ENCODE measurements at places on chromosomes 1 and 21. TPM values are rescaled to one million over a fixed set of nuclear protein-coding genes. Genes with fewer than 3 reads are reported as not detected.
A peak's percentile ranks its signal among the peaks of the same experiment; 100 is the strongest.

DNA sequence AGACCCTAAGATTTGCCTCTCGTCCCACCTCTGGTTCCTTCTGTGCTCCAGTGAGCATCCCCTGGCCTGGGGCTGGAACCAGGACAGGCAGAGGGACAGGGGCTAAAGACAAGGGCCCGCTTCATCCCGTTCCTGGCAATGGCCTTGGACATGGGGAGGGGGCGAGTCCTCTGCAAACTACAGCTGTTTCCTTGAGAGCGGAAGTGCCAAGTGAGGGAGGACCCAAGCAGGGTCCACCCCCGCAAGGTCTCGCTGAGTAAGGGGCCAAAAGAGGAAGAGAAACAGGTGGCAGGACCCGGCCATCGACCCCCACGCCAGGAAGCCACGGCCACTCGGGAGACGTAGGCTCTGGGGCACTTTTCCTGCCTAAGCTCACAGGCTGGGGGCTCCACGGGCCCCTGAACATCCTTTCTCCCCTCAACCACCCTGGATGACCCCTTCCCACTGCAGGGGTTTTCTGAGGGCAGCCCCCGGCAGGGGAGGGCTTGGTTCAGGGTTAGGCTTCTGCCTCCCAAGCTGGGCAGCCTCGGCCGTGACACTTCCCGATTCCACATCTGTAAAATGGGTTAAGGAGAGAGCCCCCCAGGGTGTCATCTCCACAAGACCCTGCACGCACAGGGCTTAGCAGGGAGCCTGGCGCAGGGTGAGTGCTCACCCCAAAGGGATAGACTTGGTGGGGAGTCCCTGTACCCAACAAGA, 17.9 kb upstream of the PLEKHG5 start:
- H3K36me3 ChIP-seq = no peaks in the 10 kb centered on the region
- peak; percentile 62 for DNase-seq
- no peak overlapping the region for H3K27ac ChIP-seq
- no peaks in the 10 kb centered on the region for H3K4me1 ChIP-seq
- H3K4me3 ChIP-seq = no peak overlapping the region
- H3K27me3 ChIP-seq = no peaks in the 10 kb centered on the region

DNA sequence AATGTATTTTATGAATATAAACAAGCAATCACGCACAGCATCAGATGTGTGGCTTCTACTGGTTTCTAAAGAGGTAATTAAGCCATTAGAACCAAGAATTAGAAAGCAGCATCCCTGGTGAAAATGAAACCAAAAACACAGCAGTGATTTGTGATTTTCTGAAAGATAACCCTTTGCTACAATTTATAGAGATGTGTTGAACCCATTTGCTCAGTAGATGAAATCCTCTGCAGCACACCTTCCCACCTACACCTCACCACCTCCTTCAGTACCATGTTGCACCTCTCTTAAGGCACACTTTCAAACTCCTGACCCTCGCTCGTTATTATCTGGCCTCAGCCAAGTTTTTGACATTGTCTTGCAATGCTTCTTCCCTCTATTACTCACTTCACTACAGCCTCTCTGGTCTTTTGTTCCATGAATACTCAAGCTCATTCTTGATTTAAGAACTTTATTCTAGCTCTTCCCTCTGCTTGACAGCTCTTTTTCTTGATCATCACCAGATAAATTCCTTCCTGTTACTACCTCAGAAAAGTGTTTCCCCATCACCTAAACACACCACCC, 38.6 kb downstream of the NSL1 start:
- no peaks in the 10 kb centered on the region for H3K4me1 ChIP-seq
- H3K36me3 ChIP-seq = no peaks in the 10 kb centered on the region
- H3K27ac ChIP-seq = no peak overlapping the region
- H3K27me3 ChIP-seq = no peaks in the 10 kb centered on the region

DNA sequence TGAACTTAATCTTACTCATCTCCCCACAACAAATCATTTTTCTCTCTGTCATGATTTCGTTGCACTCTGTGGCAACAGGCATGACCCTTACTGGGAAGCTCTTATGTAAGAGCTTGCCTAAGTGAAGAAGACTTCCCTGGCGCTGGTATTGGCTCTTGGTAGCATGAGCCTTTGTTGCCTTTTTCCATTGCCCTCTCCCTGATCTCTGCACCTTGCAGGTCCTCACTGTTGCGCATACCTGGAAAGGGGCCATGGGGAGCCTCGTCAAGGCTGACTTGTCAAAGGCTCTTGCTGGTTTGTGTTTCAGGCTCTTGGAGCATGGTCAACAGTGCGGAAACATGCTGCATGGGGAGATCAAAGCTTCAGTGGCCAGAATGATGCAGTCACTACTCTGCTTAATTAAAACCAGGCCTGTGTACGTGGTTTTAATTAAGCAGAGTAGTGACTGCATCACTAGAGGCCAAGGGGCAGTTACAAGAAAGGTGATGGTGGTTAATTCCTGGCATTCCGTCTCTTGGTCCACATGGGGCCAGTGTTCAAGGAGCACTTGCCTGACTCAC, 141.3 kb downstream of the SPATA46 start:
- peak; percentile 90 for DNase-seq
- no peaks in the 10 kb centered on the region for H3K36me3 ChIP-seq
- H3K27me3 ChIP-seq = no peaks in the 10 kb centered on the region
- no peak overlapping the region for H3K27ac ChIP-seq

Gene GUCA2B
- total RNA-seq = not detected

Gene CD1C
- total RNA-seq = 4.8 TPM

Gene HSD11B1
- 1.8 TPM for total RNA-seq

Gene LMNA
- total RNA-seq = 384 TPM

DNA sequence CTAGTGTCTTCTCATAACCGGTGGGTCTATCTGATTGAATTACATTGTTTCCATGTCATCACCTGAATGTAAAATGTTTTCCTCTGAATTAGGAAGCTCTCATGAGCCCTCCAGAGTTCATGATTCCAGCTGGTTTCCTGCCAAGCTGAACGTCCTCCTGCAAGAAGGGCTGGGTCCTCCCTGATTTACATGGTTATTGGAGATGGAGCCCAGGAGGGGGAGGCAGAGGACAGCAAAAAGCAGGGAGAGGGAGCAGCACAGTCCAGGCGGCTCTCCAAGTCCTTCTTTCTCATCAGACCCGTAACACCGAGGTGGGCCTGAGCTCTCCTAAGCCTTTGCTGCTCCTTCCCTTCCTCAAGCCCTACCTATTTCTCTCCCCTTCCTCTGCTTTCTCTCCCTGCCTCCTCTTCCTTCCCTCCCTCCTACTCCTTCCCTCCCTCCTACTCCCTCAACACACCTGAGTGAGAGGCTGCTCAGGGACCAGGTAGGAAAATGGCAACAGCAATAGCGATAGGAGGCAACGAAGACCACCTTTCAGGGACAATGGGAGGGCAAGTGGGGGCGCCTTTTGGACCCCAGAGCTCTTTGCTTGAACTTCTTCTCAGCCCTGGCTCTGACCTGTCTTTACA, 265.9 kb downstream of the PRDM2 start:
- DNase-seq = no peak
- H3K36me3 ChIP-seq = no peaks in the 10 kb centered on the region
- no peaks in the 10 kb centered on the region for H3K4me1 ChIP-seq
- no peak overlapping the region for H3K4me3 ChIP-seq
- H3K27ac ChIP-seq = no peak overlapping the region

DNA sequence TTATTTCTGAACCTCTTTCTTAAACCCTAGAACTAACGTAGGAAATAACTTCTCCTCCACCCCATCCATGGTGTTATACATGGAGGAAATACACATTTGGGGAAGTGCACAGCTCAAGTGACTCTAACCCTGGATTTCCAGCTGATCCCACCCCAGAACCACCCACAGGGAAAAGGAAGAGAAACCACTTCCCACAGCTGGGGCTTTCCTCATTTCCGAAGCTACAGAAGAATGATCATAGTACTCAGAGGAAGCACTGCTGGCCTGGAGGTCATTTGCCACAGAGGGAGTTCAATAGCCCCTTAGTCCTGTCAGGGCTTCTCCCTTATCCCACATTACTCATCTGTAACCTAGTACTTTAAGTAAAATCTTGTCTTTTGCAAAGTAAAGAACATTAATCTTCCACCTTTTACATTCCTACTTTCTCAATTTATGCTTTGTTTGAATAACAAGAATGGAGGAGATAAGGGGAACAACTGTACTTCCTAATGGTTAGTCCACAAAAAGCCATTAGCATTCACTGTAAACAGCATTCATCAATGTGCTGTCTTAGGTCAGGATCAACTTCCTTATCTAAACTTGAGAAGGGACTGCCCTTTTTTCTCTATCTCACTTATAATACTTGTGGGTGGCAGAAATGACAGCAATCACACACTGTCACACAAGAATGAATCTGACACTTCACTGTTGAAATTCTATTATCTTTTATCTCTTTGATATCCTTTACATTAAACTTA, 63.0 kb upstream of the RGS1 start:
- no peaks in the 10 kb centered on the region for H3K4me1 ChIP-seq
- no peaks in the 10 kb centered on the region for H3K27me3 ChIP-seq
- no peaks in the 10 kb centered on the region for H3K36me3 ChIP-seq
- DNase-seq = no peak

Gene ZMYND12
- total RNA-seq = 1.9 TPM

Gene SDC3
- 58.7 TPM for total RNA-seq

DNA sequence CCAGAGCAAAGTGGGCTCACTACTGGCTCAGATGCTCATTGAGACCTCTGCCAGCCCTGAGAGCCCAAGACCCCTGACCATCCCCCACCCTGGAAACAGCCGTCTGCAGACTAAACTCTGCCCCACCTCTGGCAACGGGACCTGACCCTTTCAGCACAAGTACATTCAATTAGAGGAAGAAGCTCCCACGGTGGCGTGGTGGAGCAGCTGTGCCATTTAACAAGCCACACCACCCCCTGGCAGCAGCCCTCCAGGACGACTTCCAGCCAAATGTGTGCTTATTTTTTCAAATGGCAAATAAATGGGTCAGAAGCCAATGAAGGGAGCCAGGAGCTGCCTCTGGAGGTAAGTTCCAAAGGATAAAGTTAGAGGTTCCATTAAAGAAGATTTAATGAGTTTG, 226.7 kb downstream of the NPHP4 start:
- no peak for DNase-seq
- no peak overlapping the region for H3K4me3 ChIP-seq
- H3K27me3 ChIP-seq = no peaks in the 10 kb centered on the region
- H3K4me1 ChIP-seq = no peaks in the 10 kb centered on the region

GRCh38 chr1:161044535-161044907, 1.3 kb downstream of the USF1 start:
- H3K36me3 ChIP-seq = peaks cover 31% of the 10 kb centered on the region
- H3K27me3 ChIP-seq = no peaks in the 10 kb centered on the region
- peaks cover 8% of the 10 kb centered on the region for H3K4me1 ChIP-seq
- no peak for DNase-seq
- peak overlapping the region; percentile 93 for H3K27ac ChIP-seq
- H3K4me3 ChIP-seq = peak overlapping the region; percentile 91

GRCh38 chr1:156262461-156263287, 14.8 kb upstream of the PAQR6 start:
- H3K27ac ChIP-seq = no peak overlapping the region
- no peaks in the 10 kb centered on the region for H3K4me1 ChIP-seq
- DNase-seq = no peak
- H3K36me3 ChIP-seq = peaks cover 62% of the 10 kb centered on the region

Gene OXCT2
- 0.98 TPM for total RNA-seq

DNA sequence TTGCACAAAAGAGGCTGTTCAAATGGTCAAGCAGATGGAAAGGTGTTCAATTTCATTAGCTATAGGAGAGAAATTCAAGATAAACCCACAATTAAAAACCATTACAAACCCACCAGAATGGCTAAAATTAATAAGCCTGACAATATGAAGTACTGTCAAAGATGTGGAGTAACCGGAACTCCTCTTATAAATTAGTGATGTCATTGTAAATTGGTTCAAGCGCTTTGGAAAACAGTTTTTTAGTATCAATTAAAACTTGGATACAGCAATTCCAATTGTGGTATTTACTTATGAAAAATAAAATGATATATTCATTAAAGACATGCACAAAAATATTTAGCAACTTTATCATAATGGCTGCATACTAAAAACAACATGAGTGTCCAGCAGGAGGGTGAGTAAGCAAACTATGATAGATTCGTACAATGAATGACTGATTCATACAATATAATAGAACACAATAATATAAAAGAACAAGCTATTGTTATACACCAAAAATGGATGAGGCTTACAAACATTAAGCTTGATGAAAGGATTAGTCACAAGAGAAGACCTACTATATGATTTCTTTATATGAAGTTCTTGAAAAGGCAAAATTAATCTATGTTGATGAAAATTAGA, 38.4 kb upstream of the FGGY start:
- H3K27ac ChIP-seq = no peak overlapping the region
- H3K4me3 ChIP-seq = no peak overlapping the region
- peaks cover 4% of the 10 kb centered on the region for H3K4me1 ChIP-seq
- DNase-seq = no peak

DNA sequence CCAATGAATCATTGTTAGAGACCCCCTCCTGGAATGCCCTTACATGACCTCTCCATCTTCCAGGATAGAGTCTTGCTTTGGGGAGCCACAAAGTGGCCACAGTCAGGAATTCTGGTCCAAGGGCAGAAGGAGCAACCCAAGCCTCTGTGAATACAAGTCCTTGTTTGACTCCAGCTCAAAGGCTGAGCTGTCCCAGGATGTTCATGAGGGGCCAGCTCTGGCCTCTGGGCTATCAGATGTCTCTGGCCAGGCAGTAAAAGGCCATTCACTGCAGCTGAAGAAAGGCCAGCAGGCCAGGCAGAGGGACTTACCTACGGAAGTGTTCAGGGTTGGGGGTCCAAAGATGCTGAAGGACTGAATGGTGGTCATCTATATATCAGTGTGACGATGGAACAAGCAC, 98.3 kb upstream of the IPO9 start:
- DNase-seq = no peak
- no peak overlapping the region for H3K27ac ChIP-seq
- no peaks in the 10 kb centered on the region for H3K27me3 ChIP-seq
- no peaks in the 10 kb centered on the region for H3K36me3 ChIP-seq

DNA sequence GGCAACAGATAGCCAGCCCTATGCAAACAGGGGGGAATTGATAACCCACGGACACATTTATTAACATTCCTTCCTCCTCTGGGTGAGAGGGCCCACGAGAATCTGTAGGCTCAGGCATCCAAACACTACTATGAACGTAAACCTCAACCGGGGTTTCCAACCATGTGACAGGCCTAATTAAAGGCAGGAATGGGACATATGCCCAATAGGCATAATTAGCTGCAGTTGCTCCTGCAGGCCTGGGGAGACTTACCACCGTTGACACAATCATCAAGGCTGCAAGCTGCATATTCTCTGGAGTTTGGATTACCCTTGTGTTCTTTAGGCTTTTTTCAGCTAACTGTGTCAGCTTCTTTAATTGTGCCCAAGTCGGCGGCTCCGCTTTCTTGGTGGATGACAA, 22.2 kb upstream of the GBP1 start:
- no peaks in the 10 kb centered on the region for H3K4me1 ChIP-seq
- H3K36me3 ChIP-seq = no peaks in the 10 kb centered on the region
- DNase-seq = no peak
- H3K27me3 ChIP-seq = no peaks in the 10 kb centered on the region
- no peak overlapping the region for H3K27ac ChIP-seq
